ENCODE measurements at places on chromosomes 3 and 15.

GRCh38 chr3:159829539-159830227 is 159.0 kb upstream of the IL12A start:
- no peak for DNase-seq

- no peak for DNase-seq
These were observed 604 bp downstream of the GNAI2 start for GRCh38 chr3:50236484-50237132.

DNA sequence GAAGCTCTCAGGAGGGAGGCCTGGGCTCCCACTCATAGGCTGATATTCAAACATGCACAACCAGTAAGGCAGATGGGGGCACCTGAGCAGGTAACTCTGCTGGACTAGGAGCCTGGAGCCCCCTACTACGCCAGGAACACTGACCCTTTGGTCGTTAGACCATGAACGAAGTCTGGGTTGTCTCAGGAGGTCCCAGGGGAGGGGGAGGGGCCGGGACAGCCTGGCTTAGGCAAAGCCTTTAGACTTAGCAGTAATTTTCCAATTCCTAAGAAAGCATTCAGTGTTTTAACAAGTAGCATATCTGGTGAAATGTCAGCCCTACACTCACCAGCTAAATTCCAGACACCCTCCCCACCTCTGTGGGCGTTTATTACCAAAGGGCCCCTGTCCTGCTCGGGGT is 67.4 kb upstream of the ST8SIA2 start:
- no peak for DNase-seq

DNA sequence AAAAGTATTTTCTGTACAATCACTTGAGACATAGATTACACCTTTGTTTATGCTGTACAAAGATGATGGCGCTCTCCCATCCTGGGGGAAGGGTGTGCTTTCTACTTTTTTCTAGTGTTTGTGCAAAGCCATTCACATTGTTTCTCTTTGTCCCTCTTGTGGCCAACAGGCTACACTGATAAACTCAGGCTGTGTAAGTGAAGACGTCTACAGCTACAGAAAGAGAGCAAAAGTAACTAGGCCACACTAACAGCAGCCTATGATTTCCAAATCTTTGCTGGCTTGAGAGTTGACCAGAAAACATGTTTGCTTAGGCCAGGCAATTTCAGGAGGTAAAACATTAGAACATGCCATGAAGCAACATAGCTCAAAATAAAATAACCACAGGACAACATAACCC is 75.1 kb downstream of the FOXB1 start:
- DNase-seq: no peak

DNA sequence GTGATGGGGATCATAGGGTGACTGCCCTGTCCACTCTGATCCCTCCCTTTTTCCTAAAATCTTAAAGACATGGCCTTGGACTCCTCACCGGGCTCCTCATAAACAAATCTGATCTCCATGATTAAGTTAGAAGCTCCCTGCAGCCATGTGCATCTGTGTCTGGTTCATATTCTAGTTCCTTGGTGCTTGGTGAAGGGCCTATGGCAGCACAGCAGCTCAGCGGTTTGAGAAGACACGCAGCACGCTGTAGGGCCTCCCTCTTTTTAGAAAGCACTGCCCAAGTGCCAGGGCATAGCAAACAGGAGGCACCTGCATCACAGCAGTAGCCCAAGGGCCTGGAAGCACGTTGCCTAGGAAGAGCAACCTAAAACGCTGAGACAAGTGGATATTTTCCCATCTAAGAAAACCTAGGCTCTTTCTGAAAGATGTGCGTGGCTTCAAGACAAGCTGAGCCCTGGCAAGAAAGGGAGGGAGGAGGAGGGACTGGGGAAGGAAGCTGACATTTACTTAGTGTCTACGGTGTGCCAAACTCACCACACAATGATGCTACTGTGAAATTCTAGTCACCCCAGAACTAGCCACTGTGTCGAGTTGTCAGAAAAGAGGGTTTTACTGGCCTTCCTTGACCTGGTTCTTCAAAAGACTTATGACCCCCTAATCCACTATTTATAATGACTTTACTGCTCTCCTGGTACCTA is 14.9 kb upstream of the ULK3 start:
- DNase-seq: no peak

GRCh38 chr3:55895897-55896566 is 408.9 kb upstream of the WNT5A start:
- no peak for DNase-seq

DNA sequence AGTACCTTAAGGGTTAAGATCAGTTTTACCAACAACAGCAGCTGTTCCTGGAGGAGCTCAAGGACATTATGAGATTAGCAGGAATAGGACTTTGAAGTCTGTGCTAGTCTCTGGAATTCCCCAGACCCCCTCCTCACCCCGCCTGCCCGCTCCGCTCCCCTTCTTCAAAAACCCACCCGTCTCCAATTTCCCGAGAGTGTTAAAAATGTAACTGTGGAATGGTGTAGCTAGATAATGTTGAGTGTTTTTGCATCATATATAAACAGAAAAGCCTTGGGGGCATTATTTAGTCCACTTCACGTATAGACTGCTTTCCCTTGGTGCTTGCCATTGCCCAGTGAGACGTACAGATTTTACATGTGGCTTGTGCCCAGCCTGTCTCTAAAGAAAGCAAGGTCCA is 65.0 kb upstream of the SEMA6D start:
- no peak for DNase-seq

GRCh38 chr3:127988770-127989557 is 63.3 kb upstream of the SEC61A1 start:
- no peak for DNase-seq

- no peak for DNase-seq
These were observed 802 bp downstream of the RCN2 start for GRCh38 chr15:76932135-76932966.

Data from activated gamma-delta T cell treated with anti-CD3 and anti-CD28 coated beads, Interleukin-2, amount 50 U/mL, for 16 hours (primary cell).